ENCODE measurements at places on chromosomes 12 and 14. TPM values are rescaled to one million over a fixed set of nuclear protein-coding genes. Genes with fewer than 3 reads are reported as not detected.

DNA sequence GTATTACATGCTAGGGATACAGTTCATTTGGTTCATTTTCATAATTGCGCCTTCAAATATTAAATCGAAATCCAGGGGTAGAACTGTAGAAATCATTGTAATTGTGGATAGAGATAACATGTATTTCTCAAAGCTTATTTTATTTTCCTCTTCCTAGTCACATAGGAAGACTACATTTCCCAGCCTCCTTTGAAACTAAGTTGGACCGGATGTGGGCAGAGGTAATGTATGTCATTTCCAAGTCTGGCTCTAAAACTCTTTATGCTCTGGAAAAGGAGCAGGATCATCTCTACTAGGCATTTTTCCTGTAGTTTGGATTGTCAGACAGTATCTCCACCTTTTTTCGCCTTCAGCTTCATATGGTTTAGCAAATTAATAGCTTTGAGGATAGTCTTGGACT is 70.1 kb upstream of the CRY1 start:
- no peak for DNase-seq
- H3K27ac ChIP-seq, result no peak overlapping the region
- H3K4me3 ChIP-seq, result no peak overlapping the region
- no peaks in the 10 kb centered on the region for H3K36me3 ChIP-seq
- peaks cover 26% of the 10 kb centered on the region for H3K27me3 ChIP-seq

- no peak overlapping the region for H3K4me3 ChIP-seq
- no peaks in the 10 kb centered on the region for H3K27me3 ChIP-seq
- no peak overlapping the region for H3K27ac ChIP-seq
- peaks cover 14% of the 10 kb centered on the region for H3K4me1 ChIP-seq
Observed at GRCh38 chr12:27309293-27309994, 23.2 kb upstream of the BMAL2 start.

DNA sequence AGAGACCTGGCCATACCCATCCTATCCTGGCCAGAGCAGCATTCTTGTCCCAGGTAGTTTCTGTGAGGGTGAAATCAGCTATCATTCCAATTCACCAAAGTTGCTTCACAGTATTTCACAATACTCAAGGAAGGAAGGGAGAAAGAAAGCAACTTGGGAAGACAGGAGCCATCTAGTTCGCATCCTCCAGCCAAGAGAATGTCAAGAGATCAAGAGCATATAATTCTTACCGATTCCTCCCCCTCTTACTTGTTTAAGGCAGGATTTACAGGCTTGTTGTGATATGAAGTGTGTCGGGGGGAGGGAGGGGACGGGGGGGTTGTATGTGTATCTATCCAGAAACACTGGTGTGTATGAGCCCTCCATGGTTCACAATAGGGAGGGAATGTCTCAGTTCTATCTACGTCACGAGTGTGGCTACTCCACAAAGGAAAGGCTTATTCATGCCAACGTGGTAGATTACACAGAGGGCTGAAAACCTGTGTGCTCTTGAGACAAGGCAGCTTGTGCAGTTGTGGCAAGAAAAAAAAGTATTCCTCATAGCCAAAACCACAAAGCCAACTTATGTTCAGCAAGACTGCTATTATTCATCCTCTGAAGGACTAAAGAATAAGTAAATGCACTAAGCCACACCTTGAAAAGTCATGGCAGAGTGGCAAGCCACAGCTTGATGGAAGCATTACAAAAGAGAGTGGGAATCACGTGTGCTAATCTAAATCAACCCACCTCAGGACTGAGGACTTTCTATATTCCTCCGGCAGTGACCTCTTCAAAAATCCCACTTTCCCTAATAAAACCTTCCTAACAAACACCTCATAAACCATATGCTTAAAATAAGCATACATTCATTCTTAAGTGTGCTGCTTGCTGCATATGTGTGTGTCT is 35.0 kb downstream of the CORO1C start:
- H3K27me3 ChIP-seq, result no peaks in the 10 kb centered on the region
- H3K36me3 ChIP-seq, result peaks cover 33% of the 10 kb centered on the region
- DNase-seq, result no peak
- peak overlapping the region; percentile 19 for H3K4me3 ChIP-seq

Gene ACOT4
- total RNA-seq, result 1.1 TPM

- DNase-seq, result no peak
- H3K27me3 ChIP-seq, result peaks cover 3% of the 10 kb centered on the region
- peaks cover 2% of the 10 kb centered on the region for H3K36me3 ChIP-seq
- H3K4me3 ChIP-seq, result no peak overlapping the region
Observed at GRCh38 chr12:90199006-90199405, 490.4 kb upstream of the ATP2B1 start.

- no peak overlapping the region for H3K27ac ChIP-seq
- no peak overlapping the region for H3K4me3 ChIP-seq
- no peaks in the 10 kb centered on the region for H3K36me3 ChIP-seq
- peaks cover 7% of the 10 kb centered on the region for H3K27me3 ChIP-seq
Observed at GRCh38 chr12:107948391-107948945, 174.0 kb downstream of the ASCL4 start.

- peaks cover 96% of the 10 kb centered on the region for H3K4me1 ChIP-seq
- no peak for DNase-seq
- H3K4me3 ChIP-seq, result peak overlapping the region; percentile 61
- H3K27ac ChIP-seq, result peak overlapping the region; percentile 96
Observed at GRCh38 chr14:22563987-22564386, 25.0 kb downstream of the DAD1 start.

GRCh38 chr14:61077951-61078720 is 97.1 kb downstream of the SLC38A6 start:
- no peaks in the 10 kb centered on the region for H3K4me1 ChIP-seq
- peaks cover 2% of the 10 kb centered on the region for H3K36me3 ChIP-seq
- no peak for DNase-seq
- no peak overlapping the region for H3K27ac ChIP-seq
- H3K27me3 ChIP-seq, result no peaks in the 10 kb centered on the region

- no peak for DNase-seq
- peaks cover 32% of the 10 kb centered on the region for H3K27me3 ChIP-seq
- H3K27ac ChIP-seq, result peak overlapping the region; percentile 65
- peaks cover 13% of the 10 kb centered on the region for H3K4me1 ChIP-seq
- peak overlapping the region; percentile 87 for H3K4me3 ChIP-seq
- peaks cover 4% of the 10 kb centered on the region for H3K36me3 ChIP-seq
Observed at GRCh38 chr12:122021193-122021821, 377 bp upstream of the BCL7A start.

DNA sequence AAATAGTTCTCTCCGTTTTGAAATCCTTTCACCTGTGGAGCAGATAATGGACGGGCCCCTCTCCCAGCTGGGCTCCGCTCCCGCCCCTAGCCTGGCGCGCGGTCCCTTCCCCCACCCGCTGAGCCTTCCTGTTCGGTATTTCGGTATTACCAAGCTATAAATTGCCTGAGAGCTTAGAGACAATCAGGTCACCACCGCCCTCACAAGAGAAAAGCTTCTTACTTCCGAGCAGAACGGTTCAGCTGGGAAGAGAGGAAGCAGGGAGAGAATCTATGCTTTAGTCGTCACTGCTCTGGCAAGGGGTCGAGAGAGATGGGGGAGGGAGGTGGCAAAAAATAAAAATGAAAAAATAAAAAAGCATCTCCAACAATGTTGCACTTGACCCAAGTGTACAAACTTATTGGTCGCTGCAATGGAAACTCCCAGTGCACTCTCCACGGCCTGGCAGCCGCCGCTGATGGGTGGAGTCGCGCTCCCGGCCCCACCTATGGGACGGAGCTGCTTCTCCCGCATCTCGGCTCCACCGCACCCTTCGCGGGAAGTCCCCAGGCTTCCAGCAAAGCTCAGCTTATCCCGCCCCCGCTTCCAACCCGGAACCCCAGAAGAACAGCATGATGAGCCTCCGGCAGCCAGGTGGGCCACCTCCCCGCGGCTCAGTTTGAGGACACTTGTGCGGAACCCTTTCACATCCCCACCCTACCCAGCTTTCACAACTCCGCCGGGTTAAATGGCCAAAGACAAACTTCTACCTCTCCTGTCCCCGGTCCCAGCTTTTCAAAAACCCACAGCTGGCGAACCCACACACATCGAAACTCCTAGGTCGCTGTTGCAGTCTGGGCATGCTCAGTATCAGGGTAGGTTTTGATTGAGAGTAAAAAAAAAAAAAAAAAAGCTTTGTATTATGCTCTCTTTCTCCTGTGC is 832 bp upstream of the SYT1 start:
- no peak for DNase-seq
- H3K27me3 ChIP-seq, result peaks cover 21% of the 10 kb centered on the region
- H3K4me1 ChIP-seq, result no peaks in the 10 kb centered on the region
- H3K36me3 ChIP-seq, result no peaks in the 10 kb centered on the region

- no peaks in the 10 kb centered on the region for H3K36me3 ChIP-seq
- H3K4me1 ChIP-seq, result peaks cover 13% of the 10 kb centered on the region
- peak; percentile 84 for DNase-seq
- peak overlapping the region; percentile 70 for H3K4me3 ChIP-seq
- H3K27me3 ChIP-seq, result peaks cover 6% of the 10 kb centered on the region
Observed at GRCh38 chr12:54379398-54380201, 4.9 kb downstream of the ZNF385A start.

DNA sequence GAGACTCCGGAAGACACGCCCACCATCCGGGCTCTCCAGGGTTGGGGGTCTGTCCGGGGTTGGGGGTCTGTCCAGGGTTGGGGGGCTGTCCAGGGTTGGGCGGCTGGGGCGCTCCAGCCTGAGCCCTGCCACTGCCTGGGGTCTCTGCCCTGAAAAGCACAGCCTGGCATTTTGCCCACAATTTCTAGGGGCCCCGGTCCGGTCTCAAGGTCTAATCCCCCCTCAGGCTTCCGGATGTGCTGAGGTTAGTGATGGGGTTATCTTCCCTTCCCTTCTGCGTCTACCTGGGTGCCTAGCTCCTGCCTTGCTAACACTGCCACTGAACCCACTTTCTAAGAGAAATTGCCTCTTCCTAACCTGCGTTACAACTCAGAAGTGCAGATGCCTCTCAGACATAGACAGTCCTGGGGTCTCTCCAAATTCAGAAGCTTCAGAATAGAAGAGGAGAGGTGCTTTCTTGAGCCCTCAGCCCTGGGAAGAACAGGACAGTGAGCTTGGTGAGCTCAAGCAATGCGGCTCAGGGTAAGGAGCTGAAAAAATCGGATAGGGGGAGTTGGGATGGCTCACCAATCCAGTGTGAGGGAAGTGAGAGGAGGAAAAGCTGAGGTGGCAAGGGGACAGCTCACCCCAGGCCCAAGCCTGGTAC is 5.7 kb downstream of the LHX5 start:
- H3K36me3 ChIP-seq, result peaks cover 2% of the 10 kb centered on the region
- H3K4me3 ChIP-seq, result no peak overlapping the region
- H3K27ac ChIP-seq, result peak overlapping the region; percentile 64
- no peak for DNase-seq
- H3K4me1 ChIP-seq, result peaks cover 11% of the 10 kb centered on the region

DNA sequence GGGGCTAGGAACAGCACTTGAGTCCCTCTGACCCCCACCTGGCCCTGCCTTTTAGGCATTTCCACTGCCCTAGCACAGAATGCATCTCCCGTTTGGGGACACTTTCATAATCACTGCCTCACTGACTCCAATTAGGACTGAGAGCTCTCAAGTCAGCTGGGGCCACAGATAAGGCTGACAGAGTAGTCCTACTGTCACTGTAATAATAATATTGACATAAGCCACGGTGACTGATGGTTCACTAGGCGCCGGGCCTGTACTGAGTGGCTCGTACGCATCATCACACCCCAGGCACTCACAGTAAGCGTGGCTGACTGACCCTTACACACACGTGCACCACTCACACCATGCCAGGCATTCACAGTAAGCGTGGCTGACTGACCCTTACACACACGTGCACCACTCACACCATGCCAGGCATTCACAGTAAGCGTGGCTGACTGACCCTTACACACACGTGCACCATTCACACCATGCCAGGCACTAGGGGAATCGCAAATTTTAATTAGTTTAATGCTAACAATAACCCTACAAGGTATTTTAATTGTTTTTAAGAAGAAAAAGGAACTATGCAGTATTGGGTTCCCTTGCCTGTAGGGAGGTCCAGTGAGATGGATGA is 87.7 kb downstream of the CHGA start:
- H3K36me3 ChIP-seq, result no peaks in the 10 kb centered on the region
- no peak overlapping the region for H3K27ac ChIP-seq
- H3K4me3 ChIP-seq, result no peak overlapping the region
- H3K4me1 ChIP-seq, result peaks cover 12% of the 10 kb centered on the region
- H3K27me3 ChIP-seq, result no peaks in the 10 kb centered on the region

DNA sequence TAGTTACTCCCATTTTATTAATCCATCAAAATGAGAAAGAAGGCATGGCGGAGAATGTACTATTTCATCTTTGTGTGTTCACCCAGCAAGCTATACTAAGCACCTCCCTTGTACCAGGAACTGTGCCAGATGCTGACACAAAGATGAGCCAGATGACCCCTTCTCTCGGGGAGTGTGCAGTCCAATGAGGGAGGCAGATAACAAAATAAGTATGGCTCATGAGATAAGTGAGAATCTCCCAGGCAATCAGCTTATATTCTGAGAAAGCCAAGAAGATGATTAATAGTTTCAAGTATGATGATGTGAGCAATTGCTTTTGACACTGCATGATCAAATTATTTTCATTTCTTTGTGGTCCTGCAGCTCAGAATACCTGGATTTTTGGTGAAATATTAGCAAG is 1.3 kb upstream of the TMEM233 start:
- no peak overlapping the region for H3K4me3 ChIP-seq
- no peaks in the 10 kb centered on the region for H3K36me3 ChIP-seq
- H3K27me3 ChIP-seq, result peaks cover 62% of the 10 kb centered on the region
- H3K4me1 ChIP-seq, result peaks cover 6% of the 10 kb centered on the region

GRCh38 chr12:1594006-1594260 is 448 bp downstream of the FBXL14 start:
- peak overlapping the region; percentile 99 for H3K4me3 ChIP-seq
- peaks cover 50% of the 10 kb centered on the region for H3K4me1 ChIP-seq
- H3K36me3 ChIP-seq, result peaks cover 15% of the 10 kb centered on the region
- H3K27ac ChIP-seq, result no peak overlapping the region
- H3K27me3 ChIP-seq, result no peaks in the 10 kb centered on the region
- DNase-seq, result no peak

- no peaks in the 10 kb centered on the region for H3K36me3 ChIP-seq
- H3K4me1 ChIP-seq, result no peaks in the 10 kb centered on the region
- H3K4me3 ChIP-seq, result no peak overlapping the region
- no peaks in the 10 kb centered on the region for H3K27me3 ChIP-seq
- no peak overlapping the region for H3K27ac ChIP-seq
Observed at GRCh38 chr12:59036973-59037762, 116.9 kb upstream of the LRIG3 start.

- no peak for DNase-seq
- H3K27ac ChIP-seq, result no peak overlapping the region
- no peak overlapping the region for H3K4me3 ChIP-seq
- peaks cover 19% of the 10 kb centered on the region for H3K36me3 ChIP-seq
- no peaks in the 10 kb centered on the region for H3K27me3 ChIP-seq
- no peaks in the 10 kb centered on the region for H3K4me1 ChIP-seq
Observed at GRCh38 chr14:69107407-69108003, 45.4 kb downstream of the DCAF5 start.

GRCh38 chr14:23071921-23072539 is 14.7 kb upstream of the CDH24 start:
- H3K36me3 ChIP-seq, result peaks cover 40% of the 10 kb centered on the region
- H3K27ac ChIP-seq, result peak overlapping the region; percentile 65
- peaks cover 35% of the 10 kb centered on the region for H3K4me1 ChIP-seq
- DNase-seq, result no peak
- peak overlapping the region; percentile 94 for H3K4me3 ChIP-seq
- H3K27me3 ChIP-seq, result no peaks in the 10 kb centered on the region

- peaks cover 10% of the 10 kb centered on the region for H3K36me3 ChIP-seq
- H3K4me1 ChIP-seq, result peaks cover 61% of the 10 kb centered on the region
- H3K27me3 ChIP-seq, result no peaks in the 10 kb centered on the region
- no peak for DNase-seq
- H3K27ac ChIP-seq, result no peak overlapping the region
Observed at GRCh38 chr12:92064422-92064821, 81.2 kb downstream of the BTG1 start.

Gene FOXM1
- total RNA-seq, result 72.6 TPM

GRCh38 chr14:67491741-67492507 is 3.4 kb upstream of the TMEM229B start:
- no peak overlapping the region for H3K4me3 ChIP-seq
- peaks cover 9% of the 10 kb centered on the region for H3K36me3 ChIP-seq
- no peak overlapping the region for H3K27ac ChIP-seq

Gene CISTR
- not detected for total RNA-seq

Gene PMEL
- not detected for total RNA-seq

Gene MAGOHB
- 79.4 TPM for total RNA-seq
